Urinary bladder (tissue), 4 donors: ENCODE measurements at places on chromosomes 1 and 21.
A peak's percentile ranks its signal among the peaks of the same experiment; 100 is the strongest.

- no peak for DNase-seq
Measured at GRCh38 chr1:40638097-40639036, 27.1 kb downstream of the RIMS3 start.

- DNase-seq: no peak
Measured at GRCh38 chr1:154741741-154742495, 128.2 kb downstream of the KCNN3 start.

GRCh38 chr1:93676427-93676826 is 5.2 kb downstream of the BCAR3 start:
- no peak for DNase-seq

- DNase-seq: peak; percentile 69
Measured at GRCh38 chr1:33182401-33182841, 578 bp upstream of the TRIM62 start.

DNA sequence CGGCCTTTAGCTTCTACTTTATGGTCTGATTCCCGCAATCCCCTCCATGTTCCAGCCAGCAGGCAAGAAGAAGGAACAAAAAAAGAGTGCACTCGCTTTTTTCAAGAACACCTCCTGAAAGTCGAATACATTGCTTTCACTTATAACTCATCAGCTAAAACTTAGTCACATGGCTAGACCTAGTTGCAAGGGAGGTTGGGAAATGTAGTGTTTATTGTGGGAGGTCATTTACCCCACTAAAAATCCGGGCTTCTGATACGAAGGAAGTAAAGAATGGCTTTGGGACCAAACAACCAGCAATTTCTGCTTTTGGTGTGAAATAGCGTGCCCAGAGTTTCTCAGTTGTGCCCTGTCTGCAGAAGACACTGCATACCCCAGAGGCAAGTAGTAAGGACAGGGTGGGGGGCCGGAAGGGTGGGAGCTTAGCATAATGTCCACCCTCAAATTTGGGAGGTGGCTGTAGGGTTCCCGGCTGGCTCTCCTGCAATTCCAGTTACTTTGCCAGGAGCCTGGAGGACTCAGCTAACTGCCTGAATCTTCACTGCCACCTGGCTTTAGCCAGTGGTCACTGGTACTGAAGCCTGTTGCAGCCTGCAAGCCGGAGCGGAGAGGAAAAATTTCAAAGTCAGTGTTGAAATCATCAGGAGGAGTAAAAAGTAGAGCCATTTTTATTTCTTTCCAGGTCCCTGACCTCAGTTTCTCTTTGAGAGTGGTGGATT is 57.7 kb upstream of the F3 start:
- no peak for DNase-seq

- DNase-seq: no peak
Measured at GRCh38 chr1:197614916-197615692, 160.2 kb downstream of the DENND1B start.

GRCh38 chr21:25639551-25640201 is 618 bp downstream of the JAM2 start:
- no peak for DNase-seq

GRCh38 chr21:44901391-44902074 is 19.2 kb downstream of the ITGB2 start:
- no peak for DNase-seq

DNA sequence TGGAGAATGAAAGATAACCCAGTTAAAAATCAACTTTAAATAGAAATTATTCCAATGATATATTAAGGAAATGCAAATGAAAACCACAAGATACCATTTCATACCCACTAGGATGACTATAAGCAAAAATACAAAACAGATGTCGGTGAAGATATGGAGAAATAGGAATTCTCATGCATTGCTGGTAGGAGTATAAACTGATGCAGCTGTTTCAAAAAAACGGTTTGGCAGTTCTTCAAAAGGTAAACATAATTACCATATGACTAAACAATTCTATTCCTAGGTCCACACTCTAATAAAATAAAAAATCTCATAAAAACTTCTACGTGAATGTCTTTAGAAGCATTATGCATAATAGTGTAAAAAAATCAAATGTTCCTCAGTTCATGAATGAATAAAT is 763.3 kb upstream of the BRINP3 start:
- DNase-seq: no peak

GRCh38 chr1:201025571-201026002 is 2.1 kb upstream of the KIF21B start:
- no peak for DNase-seq

DNA sequence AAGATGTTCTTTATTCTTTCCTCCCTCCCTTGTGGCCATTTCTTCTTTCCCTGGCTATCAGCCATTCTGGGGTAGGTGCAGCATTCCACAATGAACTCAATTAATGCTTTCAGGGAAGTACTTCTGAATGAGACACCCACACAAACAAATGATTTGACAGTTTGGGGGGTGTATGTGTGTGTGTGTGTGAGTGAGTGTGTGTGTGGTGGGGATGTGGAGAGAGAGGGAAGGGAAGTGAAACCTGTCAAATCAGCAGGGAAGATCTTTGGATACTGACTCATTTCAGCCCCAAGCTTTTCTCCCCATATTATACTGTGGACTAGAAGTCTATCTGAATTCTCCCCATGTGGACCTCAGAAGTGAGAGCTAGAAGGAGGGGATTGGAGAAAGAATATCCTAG is 154.9 kb upstream of the CD34 start:
- DNase-seq: no peak

DNA sequence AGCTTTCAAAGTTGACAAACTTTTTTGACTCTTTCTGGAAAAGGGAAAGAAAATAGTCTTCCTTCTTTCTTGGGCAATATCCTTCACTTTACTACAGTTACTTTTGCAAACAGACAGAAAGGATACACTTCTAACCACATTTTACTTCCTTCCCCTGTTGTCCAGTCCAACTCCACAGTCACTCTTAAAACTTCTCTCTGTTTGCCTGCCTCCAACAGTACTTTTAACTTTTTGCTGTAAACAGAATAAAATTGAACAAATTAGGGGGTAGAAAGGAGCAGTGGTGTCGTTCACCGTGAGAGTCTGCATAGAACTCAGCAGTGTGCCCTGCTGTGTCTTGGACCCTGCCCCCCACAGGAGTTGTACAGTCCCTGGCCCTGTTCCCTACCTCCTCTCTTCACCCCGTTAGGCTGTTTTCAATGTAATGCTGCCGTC is 160.8 kb upstream of the SGIP1 start:
- no peak for DNase-seq

DNA sequence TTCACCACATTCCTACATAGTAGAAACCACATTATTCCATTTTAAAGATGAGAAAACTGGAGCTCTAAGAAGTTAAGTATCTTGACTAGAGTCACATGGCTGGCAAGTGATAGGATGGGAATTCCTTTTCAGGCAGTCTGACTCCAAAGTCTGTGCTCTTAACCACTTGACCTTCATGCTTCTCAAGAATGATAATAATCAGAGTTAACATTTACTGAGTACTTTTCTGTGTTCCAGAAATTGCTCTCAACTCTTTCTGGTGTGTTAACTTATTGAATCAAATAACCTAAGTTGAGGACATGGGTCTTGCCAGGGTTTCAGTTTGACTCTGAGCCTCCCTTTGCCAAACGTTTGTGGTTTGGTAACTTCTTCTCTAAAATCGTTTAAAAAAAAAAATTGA is 169.4 kb downstream of the RASAL2 start:
- DNase-seq: no peak

- DNase-seq: no peak
Measured at GRCh38 chr21:42617486-42617885, 35.9 kb upstream of the PDE9A start.

DNA sequence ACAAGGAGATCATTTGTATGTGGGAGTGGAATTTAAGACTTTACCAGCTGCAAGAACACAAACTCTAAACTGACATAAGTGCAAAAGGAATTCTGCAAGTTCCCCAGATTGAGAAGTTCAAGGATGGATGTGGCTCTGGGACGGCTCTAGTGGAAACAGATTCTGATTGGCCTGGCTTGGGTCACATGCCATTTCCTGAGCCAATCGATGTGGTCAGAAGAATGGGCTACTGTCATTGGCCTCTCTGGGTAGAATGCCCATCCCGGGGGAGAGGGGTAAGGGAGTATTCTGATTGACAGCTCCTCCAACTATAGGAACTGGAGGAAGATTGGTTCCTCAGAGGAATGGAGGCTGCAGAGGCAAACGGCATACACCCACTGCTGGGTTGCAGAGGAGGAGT is 6.0 kb upstream of the IFNLR1 start:
- no peak for DNase-seq

DNA sequence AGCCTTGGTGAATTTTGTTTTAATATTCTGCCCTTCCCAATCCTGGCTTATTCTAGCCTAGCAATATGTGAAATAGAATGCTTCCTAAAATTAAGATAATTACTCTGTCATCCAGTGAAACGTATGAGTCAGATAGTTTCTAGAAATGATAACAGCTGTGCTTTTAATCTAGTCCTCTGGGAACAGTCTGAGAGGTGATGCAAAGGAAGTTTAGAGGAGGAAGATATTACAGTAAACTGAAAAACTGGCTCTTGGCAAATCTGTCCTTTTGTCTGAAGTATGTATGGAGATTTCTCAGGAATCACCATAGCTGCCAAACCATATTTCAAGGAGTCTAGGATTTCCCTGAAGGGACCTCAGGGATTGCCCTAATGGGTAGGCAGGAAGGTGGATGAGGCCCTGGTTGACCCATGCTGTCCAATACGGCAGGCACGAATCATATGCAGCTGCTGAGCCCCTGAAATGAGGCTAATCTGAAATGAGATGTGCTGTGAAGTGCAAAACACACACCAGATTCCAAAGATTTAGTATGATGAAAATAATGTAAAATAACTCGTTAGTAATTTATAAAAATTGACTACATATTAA is 70.8 kb upstream of the LBR start:
- DNase-seq: no peak

DNA sequence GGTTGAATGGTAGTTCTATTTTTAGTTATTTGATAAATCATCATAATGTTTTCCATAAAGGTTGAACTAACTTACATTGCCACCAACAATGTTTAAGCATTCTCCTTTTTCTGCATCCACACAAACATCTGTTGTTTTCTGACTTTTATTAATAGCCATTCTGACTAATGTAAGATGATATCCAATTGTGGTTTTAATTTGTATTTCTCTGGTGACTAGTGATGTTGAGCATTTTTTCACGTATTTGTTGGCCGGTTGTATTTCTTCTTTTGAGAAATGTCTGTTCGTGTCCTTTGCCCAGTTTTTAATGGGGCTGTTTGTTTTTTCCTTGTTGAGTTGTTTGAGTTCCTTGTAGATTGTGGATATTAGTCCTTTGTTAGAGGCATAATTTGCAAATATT is 24.6 kb upstream of the SLC35F3 start:
- DNase-seq: no peak

DNA sequence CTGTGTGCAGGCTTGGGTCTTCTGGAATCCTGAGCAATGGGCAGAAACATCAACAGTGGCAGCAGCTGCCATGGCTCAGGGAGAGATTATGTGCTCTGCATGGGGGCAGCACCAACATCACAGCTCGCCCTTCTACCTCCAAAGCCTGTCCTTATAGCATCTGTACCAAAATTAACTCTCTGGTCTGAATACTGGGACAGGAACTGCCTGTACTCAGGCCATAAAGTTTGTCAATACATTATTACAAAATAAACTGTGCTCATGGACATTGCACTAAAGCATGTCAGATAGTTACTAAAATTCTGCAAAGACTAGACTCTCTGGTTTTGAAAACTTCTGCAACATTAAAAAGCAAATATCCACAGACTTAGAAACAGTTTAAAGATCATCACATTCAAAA is 91.6 kb downstream of the ZC3H11B start:
- DNase-seq: no peak

DNA sequence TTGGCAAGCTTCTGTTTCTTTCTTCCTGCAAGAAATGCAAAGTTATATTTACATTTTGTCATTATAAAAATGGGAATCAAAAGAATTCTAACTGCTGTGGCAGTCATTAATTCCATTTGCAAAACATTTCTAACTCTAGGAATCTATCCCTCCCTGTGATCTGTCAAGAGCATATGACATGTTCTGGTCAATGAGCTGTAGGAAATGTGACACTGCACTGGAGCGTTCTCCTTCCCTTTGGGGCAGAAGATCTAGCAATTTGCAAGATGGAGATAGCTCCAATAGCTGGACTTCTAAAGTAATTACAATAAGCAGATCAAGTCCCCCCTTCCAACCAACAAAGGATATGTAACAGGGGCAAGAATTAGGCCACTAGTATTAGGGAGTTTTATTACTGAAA is 6.3 kb downstream of the TOMM20 start:
- DNase-seq: no peak
